ENCODE measurements at places on chromosomes 7 and 10.

DNA sequence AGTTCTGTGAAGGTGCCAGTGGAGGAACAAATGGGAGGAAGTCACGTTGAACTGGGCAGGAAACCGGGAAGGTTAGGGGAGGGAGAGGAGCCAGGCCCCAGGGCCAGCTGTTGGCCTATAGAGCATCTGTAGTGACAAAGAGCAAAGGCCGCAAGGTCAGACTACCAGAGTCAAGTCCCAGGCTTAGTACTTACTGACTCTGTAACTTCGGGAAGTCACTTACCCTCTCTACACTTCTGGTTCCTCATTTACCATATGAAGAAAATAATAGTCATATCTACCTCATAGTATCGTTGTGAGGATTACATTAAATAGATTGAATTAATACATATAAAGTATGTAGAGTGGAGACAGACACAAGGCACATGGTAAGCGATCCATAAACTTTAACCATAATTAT lies 101.8 kb upstream of the FZD1 start:
- no peak for DNase-seq

GRCh38 chr10:70940834-70941568 lies 52.6 kb upstream of the PCBD1 start:
- no peak for DNase-seq

GRCh38 chr7:155188821-155189581 lies 108.7 kb upstream of the INSIG1 start:
- no peak for DNase-seq

DNA sequence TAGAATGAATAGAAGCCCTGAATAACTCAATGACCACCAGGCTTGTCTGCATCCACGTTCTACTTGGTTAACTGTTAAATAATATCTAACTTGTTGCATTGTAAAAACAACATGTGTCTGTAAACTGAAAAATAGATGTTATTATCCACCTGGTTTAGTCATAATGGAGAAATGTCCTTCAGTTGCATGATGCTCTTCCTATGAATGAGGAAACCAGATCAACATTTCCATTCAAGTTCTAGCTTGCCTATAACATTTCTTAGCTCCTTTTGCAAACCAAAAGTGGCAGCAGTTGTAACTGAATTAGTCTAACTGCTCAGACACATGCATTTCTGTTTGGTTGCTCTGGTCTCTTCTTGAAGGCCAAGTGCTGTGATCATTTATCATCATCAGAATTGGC lies 62.9 kb upstream of the BET1 start:
- no peak for DNase-seq

DNA sequence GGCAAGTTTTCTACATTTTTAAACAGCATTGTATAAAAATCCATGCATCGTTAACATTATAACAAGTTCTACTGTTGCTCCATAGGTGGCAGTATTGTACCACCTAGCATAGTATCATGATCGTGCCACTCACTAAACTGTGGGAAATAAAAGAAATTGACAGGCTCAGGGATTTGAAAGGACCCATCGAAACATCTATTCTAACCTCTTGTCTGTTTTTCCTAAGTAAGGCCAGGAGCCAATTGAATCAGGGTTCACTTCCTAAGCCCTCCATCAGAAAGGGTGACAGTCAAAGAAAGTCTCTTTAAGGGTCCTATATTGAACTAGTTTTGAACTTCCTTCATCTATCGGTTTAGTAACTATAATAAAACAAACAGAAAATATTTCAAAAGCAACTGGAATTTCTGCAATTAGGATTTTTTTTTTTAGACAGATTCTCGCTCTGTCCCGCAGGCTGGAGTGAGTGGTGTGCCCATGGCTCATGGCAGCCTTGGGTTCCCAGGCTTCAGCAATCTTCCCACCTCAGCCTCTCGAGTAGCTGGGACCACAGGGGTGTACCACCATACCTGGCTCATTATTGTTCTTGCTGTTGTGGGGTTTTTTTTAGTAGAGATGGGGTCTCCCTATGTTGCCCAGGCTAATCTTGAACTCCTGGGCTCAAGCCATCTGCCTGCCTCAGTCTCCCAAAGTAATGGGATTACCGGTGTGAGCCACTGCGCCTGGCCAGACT lies 9.4 kb downstream of the HACD1 start:
- no peak for DNase-seq

- DNase-seq = no peak
These were observed 161.9 kb upstream of the WNT16 start for GRCh38 chr7:121166916-121167315.

DNA sequence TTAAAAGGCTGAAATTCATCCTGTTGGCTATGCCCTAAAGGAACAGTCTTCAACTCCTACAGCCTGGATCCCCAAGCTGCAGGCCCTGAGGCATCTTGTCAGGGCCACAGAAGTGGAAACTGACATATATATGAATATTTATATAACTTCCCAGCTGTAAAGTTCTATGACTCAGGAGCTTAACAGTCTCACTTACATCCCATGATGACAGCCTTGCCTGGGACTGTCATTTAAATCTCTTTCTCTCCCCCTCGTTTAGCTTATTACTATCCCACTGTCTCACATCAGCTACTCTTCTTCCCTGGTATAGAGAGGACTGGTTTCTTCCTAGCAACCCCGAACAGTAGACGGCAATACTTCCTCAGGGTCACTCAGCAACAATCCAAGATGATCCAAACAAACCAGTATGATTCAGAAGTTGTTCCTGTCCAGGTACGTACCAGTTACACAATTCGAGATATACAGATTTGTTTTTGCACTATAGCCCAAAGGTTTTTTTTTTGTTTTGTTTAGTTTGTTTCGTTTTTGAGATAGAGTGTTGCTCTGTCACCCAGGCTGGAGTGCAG lies 22.7 kb downstream of the KIAA1549 start:
- DNase-seq = no peak
